ENCODE measurements at places on chromosomes 2 and 18. TPM values are rescaled to one million over a fixed set of nuclear protein-coding genes. Genes with fewer than 3 reads are reported as not detected.

ORMDL1 gene
- 19.4 TPM for total RNA-seq

POTEI gene
- not detected for total RNA-seq

MEP1B gene
- total RNA-seq = not detected

GORASP2 gene
- 53.2 TPM for total RNA-seq

SPP2 gene
- total RNA-seq = not detected

TMEM17 gene
- 1.7 TPM for total RNA-seq

SP140 gene
- 0.56 TPM for total RNA-seq

- no peak for DNase-seq
Measured at GRCh38 chr2:128450211-128451024, 131.8 kb upstream of the HS6ST1 start.

DNA sequence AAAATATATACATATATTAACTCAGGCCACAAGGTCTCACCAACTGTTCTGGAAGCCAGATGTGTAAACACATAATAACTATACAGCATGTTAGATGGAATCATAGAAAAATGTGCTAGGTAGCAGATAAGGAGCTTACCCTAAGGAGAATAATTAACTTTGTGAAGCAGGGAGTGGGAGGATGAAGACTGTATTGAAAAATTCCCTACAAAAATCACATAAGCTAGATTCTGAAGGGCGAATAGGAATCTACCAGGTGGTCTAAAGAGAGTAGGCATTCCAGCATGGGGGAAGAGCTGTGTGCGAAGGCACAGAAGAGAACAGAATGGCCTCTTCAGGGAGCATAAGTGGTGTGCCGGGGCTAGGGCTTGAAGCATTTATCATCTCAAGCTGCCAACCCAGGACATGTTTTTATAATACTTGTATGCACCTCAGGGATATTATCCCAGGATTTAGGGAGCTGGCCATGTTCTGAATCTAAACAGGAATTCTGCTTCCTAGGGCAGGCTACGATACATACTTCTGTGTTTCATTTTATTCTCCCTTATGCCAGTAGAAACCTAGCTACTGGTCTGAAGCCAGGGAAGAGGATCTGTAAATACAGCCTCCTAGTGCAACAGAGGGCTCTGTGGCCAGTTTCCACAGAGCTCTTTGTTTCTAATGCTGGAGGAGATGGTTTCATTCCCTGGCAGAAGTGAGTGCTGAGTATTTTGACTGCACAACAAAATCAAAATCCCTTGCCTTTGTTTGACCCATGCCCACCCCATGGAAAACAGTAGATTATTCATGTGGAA lies 56.7 kb downstream of the NEMP2 start:
- no peak for DNase-seq

- DNase-seq = no peak
Measured at GRCh38 chr18:55988537-55988936, 400.5 kb upstream of the TCF4 start.

DNA sequence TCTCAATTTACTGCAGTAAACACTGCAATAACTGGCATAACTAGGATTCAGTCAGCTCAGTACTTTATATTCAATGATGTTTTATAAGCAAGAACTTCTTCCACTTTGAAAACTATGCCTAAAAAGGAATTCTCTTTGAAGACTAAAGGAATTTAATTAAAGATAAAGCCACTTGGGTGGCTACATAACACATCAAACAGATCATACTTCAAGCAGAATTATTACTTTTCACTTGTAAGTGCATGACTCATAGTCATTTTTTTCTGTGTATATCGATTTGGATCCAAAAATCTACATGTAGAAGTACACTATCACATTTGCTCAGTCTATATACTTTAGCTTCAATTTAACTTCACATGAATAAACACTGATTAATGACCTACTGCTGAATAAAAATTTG lies 4.0 kb downstream of the KANSL1L start:
- DNase-seq = no peak

- no peak for DNase-seq
Measured at GRCh38 chr18:56541340-56541739, 97.1 kb downstream of the TXNL1 start.

- DNase-seq = no peak
Measured at GRCh38 chr18:70489986-70490933, 201.4 kb downstream of the SOCS6 start.

DNA sequence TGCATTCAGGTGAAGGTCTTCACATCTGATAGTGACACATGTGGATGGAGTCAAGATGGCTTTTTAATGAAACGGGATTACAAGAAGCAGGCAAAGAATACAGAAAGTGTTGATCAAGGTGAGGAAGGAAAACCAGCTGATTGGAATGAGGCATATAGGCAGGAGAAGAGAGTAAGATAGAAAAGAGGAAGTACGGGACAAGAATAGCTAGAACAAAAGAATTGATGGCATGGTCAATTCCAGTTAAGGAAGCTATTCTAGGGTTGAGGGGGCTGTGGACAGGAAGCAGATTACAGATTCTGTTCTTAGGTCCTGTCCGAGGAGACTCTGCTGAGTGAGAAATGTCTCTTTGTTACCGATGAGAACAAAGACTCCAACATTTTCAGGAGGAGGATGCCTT lies 13.2 kb upstream of the NCK2 start:
- no peak for DNase-seq

Measured in Right ventricle myocardium superior (tissue), 1 donor.